ENCODE measurements at places on chromosomes 5 and 9. TPM values are rescaled to one million over a fixed set of nuclear protein-coding genes. Genes with fewer than 3 reads are reported as not detected.
A peak's percentile ranks its signal among the peaks of the same experiment; 100 is the strongest.

GRCh38 chr9:35599763-35600604, 5.1 kb upstream of the TESK1 start:
- no peaks in the 10 kb centered on the region for H3K27me3 ChIP-seq
- no peaks in the 10 kb centered on the region for H3K36me3 ChIP-seq
- no peak overlapping the region for H3K27ac ChIP-seq
- no peak for DNase-seq
- no peak overlapping the region for H3K4me3 ChIP-seq
- peaks cover 10% of the 10 kb centered on the region for H3K4me1 ChIP-seq

- H3K4me3 ChIP-seq, result no peak overlapping the region
- H3K4me1 ChIP-seq, result peaks cover 6% of the 10 kb centered on the region
- no peak overlapping the region for H3K27ac ChIP-seq
- H3K36me3 ChIP-seq, result no peaks in the 10 kb centered on the region
These were observed 146.4 kb upstream of the SMIM23 start for GRCh38 chr5:171639205-171639621.

DNA sequence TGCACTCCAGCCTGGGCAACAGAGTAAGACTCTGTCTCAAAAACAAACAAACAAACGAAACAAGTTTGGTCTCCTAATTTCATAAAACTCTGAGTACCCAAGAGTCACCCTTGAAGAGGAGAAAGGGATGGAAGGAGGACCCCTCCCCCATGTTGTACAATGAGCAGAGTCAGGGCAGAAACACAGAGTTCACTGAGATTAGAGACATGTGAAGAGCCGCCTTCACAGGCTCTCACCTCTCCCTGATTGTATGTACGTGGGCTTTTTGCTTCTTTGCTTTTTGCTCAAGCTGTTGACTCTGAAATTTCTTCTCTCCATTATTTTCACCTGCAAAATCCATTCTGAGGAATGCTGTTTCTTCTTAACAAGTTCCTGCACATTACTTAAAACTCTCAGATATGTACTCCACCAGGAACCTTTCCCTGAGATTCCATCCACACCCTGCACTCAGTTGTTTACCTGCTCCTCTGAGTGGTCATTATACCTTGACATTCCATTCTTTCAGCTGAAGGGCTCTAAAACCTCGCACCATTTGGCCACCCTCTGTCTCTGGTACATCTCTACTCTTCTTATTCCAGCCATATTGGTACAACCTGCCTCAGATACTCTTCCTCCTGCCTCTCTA, 44.4 kb upstream of the ABCA1 start:
- DNase-seq, result no peak
- H3K27me3 ChIP-seq, result no peaks in the 10 kb centered on the region
- no peak overlapping the region for H3K4me3 ChIP-seq
- H3K27ac ChIP-seq, result peak overlapping the region; percentile 49
- H3K4me1 ChIP-seq, result peaks cover 30% of the 10 kb centered on the region
- no peaks in the 10 kb centered on the region for H3K36me3 ChIP-seq

DNA sequence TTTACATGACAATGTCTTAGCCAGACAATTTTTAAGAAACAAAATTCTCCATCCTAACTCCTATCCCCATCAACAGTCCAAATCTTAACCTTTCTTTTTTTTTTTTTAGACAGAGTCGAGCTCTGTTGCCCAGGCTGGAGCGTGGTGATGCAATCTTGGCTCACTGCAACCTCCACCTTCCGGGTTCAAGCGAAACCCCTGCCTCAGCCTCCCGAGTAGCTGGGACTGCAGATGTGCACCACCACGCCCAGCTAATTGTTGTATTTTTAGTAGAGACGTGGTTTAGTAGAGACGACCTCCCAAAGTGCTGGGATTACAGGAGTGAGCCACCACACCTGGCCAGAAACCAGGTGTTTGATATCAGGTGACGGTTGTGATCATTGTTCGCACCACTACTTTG, 10.2 kb downstream of the ABL1 start:
- no peaks in the 10 kb centered on the region for H3K36me3 ChIP-seq
- DNase-seq, result no peak
- no peak overlapping the region for H3K27ac ChIP-seq
- H3K27me3 ChIP-seq, result no peaks in the 10 kb centered on the region
- H3K4me1 ChIP-seq, result peaks cover 72% of the 10 kb centered on the region

GRCh38 chr5:89758146-89758545, 651.4 kb downstream of the CETN3 start:
- DNase-seq, result no peak
- no peak overlapping the region for H3K27ac ChIP-seq
- H3K36me3 ChIP-seq, result no peaks in the 10 kb centered on the region
- no peak overlapping the region for H3K4me3 ChIP-seq
- no peaks in the 10 kb centered on the region for H3K4me1 ChIP-seq

GRCh38 chr9:37150415-37150814, 30.0 kb downstream of the ZCCHC7 start:
- no peak overlapping the region for H3K27ac ChIP-seq
- peaks cover 15% of the 10 kb centered on the region for H3K36me3 ChIP-seq
- no peak overlapping the region for H3K4me3 ChIP-seq
- DNase-seq, result no peak
- peaks cover 6% of the 10 kb centered on the region for H3K4me1 ChIP-seq

DNA sequence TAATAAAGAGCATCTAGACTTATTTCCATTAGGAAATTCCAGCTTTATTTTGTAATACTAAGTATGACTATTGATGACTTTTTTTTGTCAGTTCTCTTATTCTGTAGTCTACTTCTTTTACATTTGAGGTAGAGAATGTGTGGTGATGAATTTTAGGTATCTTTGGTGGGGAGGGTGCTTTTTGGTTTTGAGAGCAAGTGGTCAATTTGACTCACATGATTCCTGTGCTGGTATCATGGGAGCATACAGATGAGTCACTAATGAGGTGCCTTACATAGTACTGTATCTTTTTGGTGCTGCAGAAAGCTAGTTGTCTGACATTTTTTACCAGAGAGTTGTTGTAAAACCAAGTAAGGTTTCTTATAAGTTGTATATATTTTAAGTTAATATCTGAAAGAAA, 35.3 kb downstream of the ERBIN start:
- H3K36me3 ChIP-seq, result peaks cover 10% of the 10 kb centered on the region
- H3K4me3 ChIP-seq, result no peak overlapping the region
- H3K27me3 ChIP-seq, result no peaks in the 10 kb centered on the region
- peaks cover 45% of the 10 kb centered on the region for H3K4me1 ChIP-seq
- no peak for DNase-seq

GRCh38 chr9:136947955-136948510, 3.0 kb downstream of the C8G start:
- no peak overlapping the region for H3K4me3 ChIP-seq
- H3K4me1 ChIP-seq, result peaks cover 44% of the 10 kb centered on the region
- H3K36me3 ChIP-seq, result peaks cover 2% of the 10 kb centered on the region
- no peaks in the 10 kb centered on the region for H3K27me3 ChIP-seq

LRRC19 gene
- 0.27 TPM for total RNA-seq
